ENCODE measurements at places on chromosomes 16 and 17.
A peak's percentile ranks its signal among the peaks of the same experiment; 100 is the strongest.

DNA sequence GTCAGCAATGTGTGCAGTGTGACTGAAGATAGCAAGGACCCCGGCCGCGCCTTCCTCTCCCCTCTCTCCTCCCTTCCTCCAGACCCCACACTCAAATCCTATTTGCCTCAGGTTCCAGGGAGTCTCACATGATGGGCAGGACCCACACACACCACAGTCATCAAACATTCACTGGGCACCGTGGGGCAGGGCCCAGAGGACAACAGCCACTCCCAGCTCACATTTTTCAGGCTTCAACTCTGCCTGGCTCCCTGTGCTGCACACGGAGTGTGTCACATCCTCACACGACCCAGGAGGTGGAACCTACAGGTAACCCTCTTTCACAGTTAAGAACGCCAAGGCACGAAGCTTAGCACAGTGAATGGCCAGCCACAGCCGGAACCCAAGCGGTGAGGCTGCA lies 30.5 kb downstream of the PEMT start:
- DNase-seq: no peak

DNA sequence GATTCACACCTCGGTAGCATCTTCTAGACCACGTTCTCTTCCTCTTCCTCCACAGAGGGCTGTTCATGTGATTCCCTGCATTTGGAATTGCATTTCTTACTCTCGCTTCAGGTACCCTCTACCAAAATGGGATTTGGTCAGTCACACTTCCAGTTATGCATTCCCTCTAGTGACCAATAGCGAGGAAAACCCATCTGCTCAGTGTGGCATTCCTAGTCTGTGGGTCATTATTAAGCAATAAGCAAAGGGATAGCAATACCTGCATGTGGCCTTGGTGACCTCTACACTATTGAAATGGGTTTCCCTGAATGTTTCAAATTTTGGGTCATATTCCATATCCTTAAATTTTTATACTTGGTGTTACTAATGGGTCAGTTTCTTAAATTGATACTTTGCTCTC lies 401 bp upstream of the KRTAP4-5 start:
- no peak for DNase-seq

DNA sequence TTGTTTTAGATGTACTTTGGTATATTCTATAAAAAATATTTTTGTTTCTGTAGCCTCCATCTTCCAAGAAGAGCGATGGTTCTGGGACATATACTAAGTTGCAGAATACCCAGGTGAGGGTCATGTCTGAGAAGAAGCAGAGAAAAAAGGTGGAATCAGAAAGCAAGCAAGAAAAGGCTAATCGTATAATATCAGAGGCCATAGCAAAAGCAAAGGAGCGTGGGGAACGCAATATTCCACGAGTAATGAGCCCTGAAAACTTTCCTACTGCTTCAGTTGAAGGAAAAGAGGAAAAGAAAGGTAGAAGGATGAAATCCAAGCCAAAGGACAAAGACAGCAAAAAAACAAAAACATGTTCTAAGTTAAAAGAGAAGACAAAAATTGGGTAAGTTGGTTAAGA lies 154.6 kb downstream of the CHD9 start:
- no peak for DNase-seq

- no peak for DNase-seq
These were observed 436 bp downstream of the PHB1 start for GRCh38 chr17:49414271-49414621.

DNA sequence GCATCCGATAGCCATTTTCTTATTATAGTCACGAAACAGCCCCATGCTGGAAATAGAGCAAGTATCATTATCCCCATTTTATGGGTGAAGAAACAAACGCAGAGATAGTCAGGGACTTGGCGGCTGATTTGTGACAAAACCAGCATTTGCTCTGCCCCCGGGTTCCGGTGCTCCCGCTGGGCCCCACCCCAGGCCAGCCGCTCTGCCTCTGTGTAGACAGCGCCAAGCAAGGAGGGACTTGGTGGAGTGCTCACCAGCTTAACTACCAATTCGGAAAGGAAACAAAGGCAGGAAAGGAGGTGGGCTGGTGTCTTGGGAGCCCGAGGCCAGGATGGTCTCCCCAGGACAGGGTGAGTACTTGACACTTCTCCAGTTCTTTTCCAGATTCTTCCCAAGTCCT lies 10.0 kb downstream of the SRL start:
- DNase-seq: no peak

- DNase-seq: peak; percentile 77
These were observed 12.4 kb upstream of the GUCY2D start for GRCh38 chr17:7989781-7990655.

DNA sequence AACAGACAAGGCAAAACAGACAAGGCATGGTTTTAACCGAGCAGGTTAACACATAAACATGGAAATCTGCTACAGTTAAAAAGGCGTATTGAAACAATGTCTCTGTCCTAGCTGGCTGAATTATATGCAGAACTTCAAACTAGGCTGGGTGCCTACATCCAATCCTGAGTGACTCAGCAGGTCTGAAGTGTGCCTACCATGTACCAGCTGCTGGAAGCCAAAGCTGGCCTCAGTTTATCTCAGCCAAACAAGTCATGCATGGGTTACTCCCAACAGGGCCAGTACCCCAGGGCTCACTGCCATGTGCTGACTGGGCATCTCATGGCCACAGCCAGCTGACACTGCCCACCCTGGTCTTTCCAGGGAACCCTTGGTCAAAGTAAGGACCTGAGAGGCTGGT lies 4.0 kb downstream of the C1QBP start:
- DNase-seq: no peak

GRCh38 chr17:10200016-10200415 lies 1.6 kb upstream of the GAS7 start:
- no peak for DNase-seq

- DNase-seq: no peak
These were observed 237.5 kb downstream of the CDH8 start for GRCh38 chr16:61798741-61799140.

DNA sequence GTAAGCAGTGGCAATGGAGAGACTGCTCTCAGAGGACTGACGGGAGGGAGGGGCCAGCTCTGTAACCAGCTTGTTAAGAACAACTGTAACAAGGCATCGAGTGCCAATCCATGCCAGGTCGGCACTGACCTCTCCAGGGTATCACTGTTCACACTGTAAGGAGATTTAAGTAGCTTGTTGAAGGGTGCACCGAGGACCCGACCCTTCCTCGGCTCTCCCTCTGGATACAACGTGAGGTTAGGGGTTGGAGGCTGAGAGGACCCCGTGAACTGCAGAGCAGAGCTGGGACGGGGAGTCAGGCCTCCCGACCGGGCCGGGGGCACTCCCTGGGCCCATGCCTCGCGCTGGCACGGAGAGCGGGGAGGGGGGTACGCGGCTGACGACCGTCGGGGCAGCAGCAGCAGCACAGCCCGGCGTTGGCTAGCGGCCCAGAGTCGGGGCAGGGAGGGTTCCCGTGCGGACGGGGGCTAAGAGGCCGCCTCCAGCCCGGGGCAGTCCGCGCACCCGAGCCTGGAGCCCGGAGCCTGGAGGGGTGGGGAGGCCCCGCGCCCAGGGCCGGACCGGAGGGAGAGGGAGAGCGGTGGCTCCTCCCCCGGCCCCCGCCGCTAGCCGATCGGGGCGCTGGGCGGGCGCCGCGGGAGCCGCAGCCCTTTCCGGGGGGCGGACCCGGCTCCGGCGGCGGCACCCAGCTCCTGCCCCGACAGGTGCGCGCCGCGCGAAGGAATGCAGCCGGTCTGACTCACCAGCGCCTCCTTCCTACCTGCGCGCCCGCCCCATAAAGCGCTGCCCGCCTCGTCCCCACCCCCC lies at the start of gene ITGB4:
Gene ITGB4, plus strand, starts transcription at position 804 of the 807 bp plus-strand sequence. CDS start 3,245 bp downstream, outside the sequence.
- DNase-seq: no peak

DNA sequence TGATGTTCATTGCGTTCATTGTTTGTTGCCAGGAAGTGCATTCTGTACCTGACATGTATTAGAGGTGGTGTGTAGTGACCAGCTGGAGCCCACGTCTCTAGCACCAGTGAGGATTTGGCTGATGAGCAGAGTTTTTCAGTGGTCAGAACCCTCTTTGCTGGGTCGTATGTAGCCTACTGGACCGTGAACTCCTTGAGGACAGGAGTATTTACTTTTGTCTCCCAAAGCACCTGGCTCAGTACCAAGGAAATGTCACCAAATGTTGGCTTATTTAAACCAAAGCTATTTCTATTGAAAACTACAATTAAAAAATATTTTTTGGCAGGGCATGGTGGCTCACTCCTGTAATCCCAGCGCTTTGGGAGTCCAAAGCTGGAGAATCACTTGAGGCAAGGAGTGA lies 262.7 kb downstream of the SNX29 start:
- no peak for DNase-seq

- DNase-seq: no peak
These were observed 12.6 kb upstream of the XYLT1 start for GRCh38 chr16:17483351-17483750.

- no peak for DNase-seq
These were observed 36.0 kb downstream of the USP32 start for GRCh38 chr17:60355663-60356594.

- no peak for DNase-seq
These were observed 16.0 kb downstream of the MRC2 start for GRCh38 chr17:62643496-62643895.

DNA sequence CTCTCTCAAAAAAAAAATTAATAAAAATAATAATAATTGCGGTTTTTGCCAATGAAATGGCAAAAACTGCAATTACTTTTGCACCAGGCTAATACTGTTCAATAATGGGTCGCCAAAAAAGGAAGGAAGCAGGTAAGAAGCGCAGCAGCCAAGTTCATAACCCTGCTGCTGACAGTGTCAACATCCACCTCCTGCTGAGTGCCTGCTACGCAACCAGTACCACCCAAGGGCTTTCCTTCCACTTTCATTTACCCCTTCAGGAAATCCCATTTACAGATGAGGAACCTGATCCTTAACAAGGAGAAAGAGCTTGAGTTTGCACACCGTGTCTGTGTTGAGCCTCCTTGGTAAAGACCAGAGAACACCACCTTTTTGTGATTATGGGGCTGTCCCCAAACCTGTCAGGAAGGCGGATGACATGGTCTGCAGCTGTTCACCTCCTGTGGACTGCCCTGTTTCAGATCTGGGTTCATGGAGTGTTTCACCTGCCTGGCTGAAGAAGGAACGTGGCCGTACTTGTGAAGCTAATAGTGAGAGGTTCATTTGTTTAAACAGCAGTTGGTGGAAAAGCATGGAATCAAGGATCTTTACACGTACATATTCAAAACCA lies 378.0 kb downstream of the SLC39A11 start:
- peak; percentile 17 for DNase-seq

GRCh38 chr16:65254144-65254543 lies 132.3 kb upstream of the CDH11 start:
- no peak for DNase-seq

- no peak for DNase-seq
These were observed 50.0 kb downstream of the SOCS1 start for GRCh38 chr16:11205754-11206581.

- peak; percentile 81 for DNase-seq
These were observed 17.0 kb downstream of the CAVIN1 start for GRCh38 chr17:42405963-42406495.

GRCh38 chr16:8241408-8241807 lies 348.9 kb downstream of the TMEM114 start:
- no peak for DNase-seq

All from NCI-H2081 (cell line).